ENCODE measurements at places on chromosomes 4 and X. TPM values are rescaled to one million over a fixed set of nuclear protein-coding genes. Genes with fewer than 3 reads are reported as not detected.

DNA sequence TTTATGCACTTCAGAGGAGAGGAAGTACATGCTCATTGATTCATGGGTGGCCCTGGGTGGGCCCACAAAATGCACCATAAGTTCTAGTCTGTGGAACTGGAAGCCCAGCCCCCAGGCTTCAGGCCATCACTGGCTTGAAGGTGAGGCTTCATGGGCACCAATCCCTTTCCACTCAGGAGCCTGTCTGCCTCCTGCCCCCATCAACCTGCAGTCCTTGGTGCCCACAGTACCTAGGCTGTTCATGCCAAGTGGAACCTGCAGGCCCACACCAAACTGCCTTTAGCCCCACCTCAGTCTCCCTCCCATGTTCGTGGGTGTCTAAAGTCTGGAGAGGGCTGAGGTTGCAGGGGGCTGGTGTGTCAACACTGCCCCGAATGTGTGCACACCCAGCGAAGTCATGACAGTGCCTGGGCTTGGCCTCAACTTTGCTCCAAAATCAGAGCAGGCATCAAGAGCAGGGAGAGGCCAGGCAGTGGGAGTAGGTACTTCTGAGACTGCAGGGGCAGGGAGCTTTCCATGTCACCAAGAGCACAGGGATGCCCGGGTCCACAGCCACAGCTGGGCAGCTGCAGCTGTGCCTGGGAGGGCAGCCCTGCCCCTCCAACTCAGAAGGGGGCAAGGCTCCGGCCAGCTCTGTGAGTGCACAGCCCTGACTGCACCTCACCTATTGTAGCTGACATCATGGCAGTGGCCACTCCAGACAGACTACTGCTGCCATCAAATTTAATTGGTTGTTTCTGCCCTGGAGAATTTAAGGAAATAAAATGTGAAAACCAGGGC lies 1250.4 kb upstream of the IGFBP7 start:
- no peak overlapping the region for H3K4me3 ChIP-seq
- H3K27ac ChIP-seq: no peak overlapping the region
- no peaks in the 10 kb centered on the region for H3K36me3 ChIP-seq
- no peaks in the 10 kb centered on the region for H3K27me3 ChIP-seq

MAGEC2 gene
- not detected for total RNA-seq

DNA sequence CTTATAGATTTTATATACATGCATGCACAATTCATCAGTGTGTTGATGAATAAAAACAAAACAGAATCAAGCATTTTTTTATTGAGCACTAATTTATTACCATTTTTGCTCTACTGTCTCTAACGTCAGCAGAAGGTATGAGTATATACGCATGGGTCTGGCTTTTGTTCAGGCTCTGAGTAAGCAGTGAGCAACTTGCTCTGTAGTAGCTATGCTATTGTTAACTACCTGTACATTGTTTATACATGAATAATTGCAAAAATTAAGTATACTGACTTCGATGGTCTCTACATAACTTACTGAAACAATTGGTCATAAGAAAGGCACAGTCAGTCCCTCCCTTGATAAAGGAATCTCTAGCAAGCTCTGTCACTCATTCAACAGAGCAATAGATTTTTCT lies 122.9 kb downstream of the RS1 start:
- no peak overlapping the region for H3K27ac ChIP-seq
- H3K27me3 ChIP-seq: no peaks in the 10 kb centered on the region
- H3K4me1 ChIP-seq: no peaks in the 10 kb centered on the region

- peak overlapping the region; percentile 48 for H3K27ac ChIP-seq
- no peak overlapping the region for H3K4me3 ChIP-seq
- peaks cover 6% of the 10 kb centered on the region for H3K36me3 ChIP-seq
- DNase-seq: peak; percentile 69
- no peaks in the 10 kb centered on the region for H3K27me3 ChIP-seq
Observed at GRCh38 chr4:145829629-145830395, 108.8 kb downstream of the ZNF827 start.

- H3K4me1 ChIP-seq: no peaks in the 10 kb centered on the region
- H3K27me3 ChIP-seq: no peaks in the 10 kb centered on the region
- DNase-seq: no peak
- no peaks in the 10 kb centered on the region for H3K36me3 ChIP-seq
- H3K4me3 ChIP-seq: no peak overlapping the region
Observed at GRCh38 chr4:185623444-185624258, 88.3 kb upstream of the PDLIM3 start.

DNA sequence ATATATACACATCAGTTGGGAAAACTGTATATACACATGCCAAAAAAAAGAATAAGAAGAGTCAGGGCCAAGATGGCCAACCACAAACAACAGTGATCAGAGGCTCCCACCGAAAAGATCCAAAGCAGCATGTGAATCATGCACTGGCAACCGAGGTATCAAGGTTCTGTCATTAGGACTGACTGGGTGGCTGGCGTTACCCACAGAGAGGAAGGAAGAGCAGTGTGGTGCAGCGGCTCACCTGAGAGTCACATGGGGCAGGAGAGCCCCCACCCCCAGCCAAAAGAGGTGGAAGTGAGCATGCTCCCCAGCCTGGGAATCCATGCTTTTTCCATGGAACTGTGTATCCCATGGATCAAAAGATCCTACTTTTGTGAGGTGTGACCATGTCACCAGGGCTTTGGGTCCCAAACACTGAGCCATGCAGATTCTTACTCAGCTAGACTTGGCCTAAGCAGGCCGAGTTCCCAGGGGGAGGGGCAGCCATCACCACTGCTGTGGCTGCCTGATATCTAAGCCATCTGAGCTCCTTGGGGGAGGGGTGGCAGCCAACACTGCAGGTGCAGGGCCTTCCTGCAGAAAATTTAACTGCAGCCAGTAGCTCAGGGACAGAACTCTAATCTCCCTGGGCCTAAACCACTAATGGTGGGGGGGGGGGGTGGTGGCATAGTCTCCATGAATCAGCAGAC lies 52.8 kb downstream of the P2RY10 start:
- no peaks in the 10 kb centered on the region for H3K36me3 ChIP-seq
- no peaks in the 10 kb centered on the region for H3K4me1 ChIP-seq
- no peak for DNase-seq
- H3K27me3 ChIP-seq: no peaks in the 10 kb centered on the region

GRCh38 chrX:136909119-136909705 lies 28.7 kb upstream of the RBMX start:
- H3K4me3 ChIP-seq: peak overlapping the region; percentile 46
- peaks cover 6% of the 10 kb centered on the region for H3K4me1 ChIP-seq
- H3K27me3 ChIP-seq: no peaks in the 10 kb centered on the region

GRCh38 chr4:48667148-48667547 lies 112.9 kb downstream of the FRYL start:
- H3K36me3 ChIP-seq: no peaks in the 10 kb centered on the region
- H3K27ac ChIP-seq: no peak overlapping the region
- no peak overlapping the region for H3K4me3 ChIP-seq
- peaks cover 29% of the 10 kb centered on the region for H3K4me1 ChIP-seq
- H3K27me3 ChIP-seq: no peaks in the 10 kb centered on the region

GRCh38 chrX:71870208-71871098 lies 40.2 kb upstream of the NHSL2 start:
- H3K27me3 ChIP-seq: no peaks in the 10 kb centered on the region
- H3K36me3 ChIP-seq: no peaks in the 10 kb centered on the region
- DNase-seq: no peak

PFKFB1 gene
- total RNA-seq: 0.20 TPM
